ENCODE measurements at places on chromosomes 2 and 18.
A peak's percentile ranks its signal among the peaks of the same experiment; 100 is the strongest.

DNA sequence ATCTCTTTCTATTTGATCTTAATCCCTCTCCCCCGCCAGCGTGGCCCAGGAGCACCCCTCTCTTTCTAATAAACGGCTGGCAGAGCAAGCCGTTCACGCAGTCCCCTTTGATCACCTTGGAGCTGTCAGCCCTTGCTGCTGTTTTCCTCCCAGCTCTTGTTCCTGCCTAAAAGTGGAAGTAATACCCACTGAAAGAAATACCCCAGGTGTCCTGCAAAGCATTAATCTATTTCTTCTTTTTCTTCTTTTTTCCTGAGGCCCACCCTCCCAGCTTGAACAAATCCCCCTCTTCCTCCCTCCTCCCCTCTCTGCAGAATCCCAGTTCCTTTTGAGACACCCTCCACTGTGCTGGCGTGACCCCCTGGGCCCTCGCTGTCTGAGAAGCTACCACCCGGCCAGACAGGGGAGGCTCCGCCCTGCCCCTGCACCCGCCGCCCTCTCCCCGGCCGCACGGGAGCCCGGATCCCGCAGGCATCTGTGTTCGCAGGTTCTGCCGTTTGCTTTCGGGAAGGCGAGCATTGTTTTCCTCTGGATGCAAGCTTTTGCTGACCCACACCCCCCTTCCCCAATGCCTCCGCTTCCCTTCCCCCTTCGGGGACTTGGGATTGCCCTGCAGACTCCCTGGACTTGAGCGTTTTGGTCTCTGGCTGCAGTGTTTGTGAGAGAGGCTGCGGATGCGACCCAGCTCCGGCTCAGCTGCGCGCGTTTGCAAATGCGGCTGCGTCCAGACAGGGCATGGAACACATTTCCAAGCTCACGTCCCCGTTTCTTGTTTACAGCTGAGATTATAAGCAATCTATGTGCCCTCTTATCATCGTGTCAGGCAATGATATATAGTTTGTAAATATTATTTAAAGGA lies 631.5 kb downstream of the NYAP2 start:
- peak; percentile 51 for DNase-seq

GRCh38 chr18:76859474-76860339 lies 37.4 kb downstream of the ZNF236 start:
- no peak for DNase-seq

- DNase-seq: no peak
Observed at GRCh38 chr2:178287652-178288344, 93.5 kb downstream of the OSBPL6 start.

DNA sequence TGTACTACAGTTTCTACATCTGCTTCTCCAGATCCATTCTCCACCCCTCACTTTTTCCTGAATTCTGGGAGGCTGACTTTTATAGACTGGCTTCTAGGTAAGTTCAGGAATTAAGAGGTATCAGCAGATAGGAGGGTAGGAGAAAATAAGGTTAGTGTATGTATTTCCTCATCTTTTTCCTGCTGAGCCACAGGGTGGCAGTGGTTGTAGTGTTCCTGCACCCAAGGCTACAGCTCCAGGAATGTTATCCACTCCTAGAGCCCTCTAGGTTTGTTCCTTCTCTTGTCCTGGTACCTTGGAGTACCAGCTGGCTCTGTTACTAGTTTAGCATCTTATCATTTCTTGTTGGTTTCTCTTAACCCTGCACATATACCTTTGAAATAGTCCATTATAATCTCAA lies 40.7 kb upstream of the C2orf66 start:
- no peak for DNase-seq

DNA sequence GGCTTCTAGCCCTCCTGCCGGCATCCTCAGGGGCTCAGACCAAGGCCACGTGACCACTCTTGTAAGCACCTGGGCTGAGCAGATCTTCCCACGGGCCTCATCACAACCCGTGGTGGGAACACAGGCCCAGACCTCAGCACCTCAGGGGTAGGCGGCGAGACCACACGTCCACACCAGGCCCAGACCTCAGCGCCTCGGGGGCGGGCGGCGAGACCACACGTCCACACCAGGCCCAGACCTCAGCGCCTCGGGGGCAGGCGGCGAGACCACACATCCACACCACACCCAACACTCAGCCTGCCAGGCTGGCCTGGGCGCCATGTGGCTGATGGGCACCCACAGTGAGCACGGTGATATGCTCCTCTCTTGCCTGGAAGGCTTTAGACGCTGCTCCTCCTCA lies 334.4 kb upstream of the SALL3 start:
- no peak for DNase-seq

DNA sequence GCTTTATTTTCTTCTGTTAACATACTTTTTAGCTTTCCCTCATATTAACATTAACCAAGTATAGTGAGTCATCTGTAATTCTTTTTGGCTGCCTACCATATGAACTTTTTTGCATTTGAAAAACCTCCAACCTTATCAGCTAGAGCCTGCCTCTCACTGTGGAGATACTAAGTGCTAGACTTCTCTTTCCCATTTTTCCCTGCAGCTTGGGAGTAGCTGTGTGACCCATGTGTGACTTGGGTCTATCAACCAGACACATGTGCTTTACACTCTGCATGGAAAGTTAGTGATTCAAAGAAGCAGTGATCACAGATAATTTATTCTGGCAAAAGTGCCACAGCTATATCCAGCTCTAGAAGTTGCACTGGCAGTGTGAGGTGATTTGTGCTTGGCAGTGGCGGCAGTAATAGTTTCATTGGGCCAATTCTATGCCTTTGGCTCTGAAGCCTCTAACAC lies 36.3 kb downstream of the PREPL start:
- no peak for DNase-seq

GRCh38 chr2:236093134-236093533 lies 75.1 kb downstream of the GBX2 start:
- DNase-seq: no peak

DNA sequence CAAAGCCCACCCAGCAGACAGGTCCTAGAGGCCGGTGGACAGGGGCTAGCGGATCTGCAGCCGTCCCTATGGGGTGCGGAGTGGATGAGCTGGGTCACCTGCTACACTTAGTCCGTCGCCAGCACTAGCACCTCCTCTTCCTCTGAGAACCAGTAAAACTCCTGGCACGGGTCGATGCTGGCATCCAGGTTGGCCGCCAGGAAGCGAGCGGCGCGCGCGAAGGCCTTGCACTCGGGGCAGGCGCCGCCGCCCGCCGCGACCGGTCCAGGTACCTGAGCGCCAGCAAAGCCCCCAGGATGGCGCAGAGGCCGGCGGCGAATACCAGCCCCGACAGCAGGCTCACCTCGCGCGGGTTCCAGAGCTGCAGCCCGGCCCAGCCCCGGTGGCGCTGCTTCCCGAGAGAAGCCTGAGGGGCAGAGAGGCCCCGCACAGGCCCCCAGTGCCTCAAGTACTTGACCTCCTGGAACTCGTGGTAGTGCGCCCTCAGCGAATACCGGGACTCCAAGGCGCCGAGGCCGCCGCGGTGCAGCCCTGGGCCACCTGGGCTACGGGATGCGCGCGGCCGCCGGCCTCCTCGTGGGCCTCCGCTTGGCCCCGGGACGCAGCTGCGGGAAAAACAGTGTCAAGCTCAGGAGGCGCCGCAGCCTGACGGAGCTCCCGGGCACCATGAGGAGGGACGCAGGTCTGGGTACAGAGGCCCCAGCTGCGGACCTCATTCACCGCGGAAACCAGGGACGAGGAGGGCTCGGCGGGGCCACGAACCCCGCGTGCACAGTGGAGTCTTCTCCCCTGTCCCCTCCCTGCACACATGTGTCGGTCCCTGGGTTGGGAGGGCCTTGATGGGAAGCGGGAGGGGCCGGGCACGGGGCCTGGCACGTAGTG lies 27.5 kb upstream of the ALPP start:
- no peak for DNase-seq

Measured in smooth muscle cell of the brain vasculature (primary cell).